ENCODE measurements at places on chromosomes 4 and X.
A peak's percentile ranks its signal among the peaks of the same experiment; 100 is the strongest.

GRCh38 chr4:94531991-94532789 lies 80.4 kb downstream of the PDLIM5 start:
- DNase-seq: no peak

- no peak for DNase-seq
These were observed 36.0 kb downstream of the INTU start for GRCh38 chr4:127668770-127669169.

GRCh38 chrX:150507251-150507856 lies 61.1 kb upstream of the MTM1 start:
- DNase-seq: no peak

DNA sequence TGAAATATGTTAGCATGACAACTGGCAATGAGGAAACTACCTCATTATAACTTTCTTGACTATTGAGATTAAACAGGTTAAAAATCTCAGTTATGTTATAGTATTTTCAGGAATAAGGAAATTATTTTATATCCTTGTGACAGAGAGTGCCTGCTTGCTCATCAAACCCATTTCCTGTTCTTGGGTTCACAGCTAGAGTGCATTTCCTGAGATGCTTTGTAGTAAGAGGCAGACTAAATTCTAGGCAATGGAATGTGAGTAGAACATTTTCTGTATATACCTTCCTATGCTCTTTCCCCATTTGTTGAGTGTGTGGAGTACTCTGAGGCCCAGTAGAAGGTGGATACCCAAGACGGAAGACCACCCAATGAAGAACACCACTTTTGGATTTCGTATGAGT lies 96.9 kb upstream of the CASK start:
- no peak for DNase-seq

DNA sequence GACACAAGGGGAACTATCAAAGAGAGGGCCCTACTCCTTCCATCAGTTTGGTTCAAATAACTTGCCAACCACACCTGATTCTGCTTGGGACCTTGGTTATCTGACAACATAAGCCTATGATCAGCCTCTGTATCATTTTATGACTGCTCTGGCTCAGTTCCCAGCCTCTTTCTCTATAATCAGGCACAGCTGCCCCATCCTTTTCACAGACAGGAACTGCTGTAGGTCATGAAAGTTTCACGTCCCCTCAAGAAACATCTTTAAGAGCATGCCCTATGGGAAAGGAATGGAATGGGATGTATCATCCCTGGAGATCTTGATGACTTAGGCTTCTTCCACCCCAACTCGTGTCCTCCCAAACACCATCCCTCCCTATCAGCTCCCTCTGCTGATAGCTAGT lies 243.4 kb downstream of the AR start:
- DNase-seq: no peak

DNA sequence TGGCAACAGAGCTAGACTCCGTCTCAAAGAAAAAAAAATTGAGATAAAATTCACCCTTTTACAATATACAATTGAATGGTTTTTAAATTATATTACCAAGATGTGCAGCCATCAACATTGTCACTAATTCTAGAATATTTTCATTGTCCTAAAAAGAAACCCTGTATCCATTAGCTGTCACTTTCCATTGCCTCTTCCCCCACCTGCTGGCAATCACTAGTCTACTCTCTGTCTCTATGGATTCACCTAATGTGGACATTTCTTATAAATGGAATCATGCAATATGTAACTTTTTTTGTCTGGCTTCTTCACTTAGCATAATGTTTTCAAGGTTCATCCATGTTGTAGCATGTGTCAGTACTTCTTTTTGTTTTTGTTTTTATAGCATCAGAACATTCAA lies 20.8 kb downstream of the ABHD18 start:
- DNase-seq: no peak

DNA sequence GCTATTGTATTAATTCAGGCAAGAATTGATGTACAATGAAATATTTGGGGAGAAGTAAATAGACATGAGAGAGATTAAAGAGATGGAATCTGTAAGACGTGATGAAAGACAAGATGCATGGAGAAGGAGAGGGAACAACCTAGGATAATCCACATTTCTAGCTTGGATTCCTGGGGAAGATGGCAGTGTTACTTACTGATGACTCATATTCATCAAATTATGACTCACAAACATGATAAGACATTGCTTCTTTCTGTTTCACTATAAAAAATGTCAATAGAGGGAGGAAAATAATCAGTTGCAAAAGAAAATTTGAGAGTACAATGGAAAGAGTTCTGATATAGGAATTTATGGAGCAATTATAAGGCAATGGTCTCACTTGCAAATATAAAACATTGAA lies 104.1 kb upstream of the BMP3 start:
- DNase-seq: no peak

DNA sequence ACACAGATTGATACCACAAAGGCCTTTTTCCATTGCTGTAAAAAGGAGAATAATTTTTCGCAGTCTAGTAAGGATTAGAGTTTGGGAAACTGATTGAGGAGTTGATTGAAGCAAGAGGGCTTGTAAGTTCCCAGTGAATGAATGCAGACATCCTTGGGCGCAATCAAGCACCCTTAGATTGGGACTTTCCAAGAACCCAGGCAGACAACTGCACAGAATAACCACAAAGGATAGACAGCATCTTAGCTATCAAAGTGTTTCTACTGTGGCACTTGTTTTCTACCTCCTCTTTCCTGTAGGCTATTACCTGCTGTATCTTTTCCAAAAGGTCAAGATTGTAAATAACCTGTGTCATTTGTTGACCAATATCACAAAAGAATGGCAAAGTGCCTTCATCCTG lies 2.6 kb downstream of the COX18 start:
- no peak for DNase-seq

DNA sequence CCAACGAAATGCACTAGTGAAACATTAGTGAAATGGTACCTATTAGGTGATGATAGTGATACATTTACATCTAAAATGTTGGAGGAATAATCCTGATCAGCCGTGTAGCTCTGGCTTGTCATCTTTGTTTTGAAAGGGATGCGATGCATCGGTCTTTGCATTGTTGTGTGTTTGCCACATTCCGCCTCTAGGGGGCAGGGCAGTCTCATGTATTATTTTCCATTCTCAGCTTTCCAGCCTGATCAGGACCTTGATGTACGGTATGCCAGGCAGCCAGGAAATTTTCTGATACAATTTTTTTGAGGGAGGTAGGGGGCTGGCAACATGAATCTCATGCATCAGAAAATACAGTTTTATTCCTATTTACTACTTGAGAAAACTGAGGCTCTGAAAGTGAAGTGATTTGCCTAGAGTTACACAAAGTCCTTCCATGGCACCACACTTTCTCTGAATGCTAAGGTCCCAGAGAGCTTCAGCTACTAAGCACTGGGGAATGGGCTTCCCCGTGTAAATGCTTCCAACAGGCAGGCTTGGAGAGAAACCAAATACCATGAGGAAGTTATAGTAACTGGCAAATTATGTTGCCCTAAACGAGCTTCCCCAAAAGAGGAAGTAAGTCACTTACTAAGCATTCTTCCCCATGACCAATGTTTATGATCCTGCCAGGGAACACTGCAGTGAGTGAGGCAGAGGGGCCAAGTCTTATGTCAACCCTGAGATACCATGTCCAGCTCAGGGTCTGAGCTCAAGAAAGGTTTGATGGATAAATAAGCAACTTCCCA lies 31.8 kb upstream of the IQSEC2 start:
- DNase-seq: peak; percentile 45

GRCh38 chr4:112585977-112586736 lies 50.6 kb downstream of the ZGRF1 start:
- DNase-seq: no peak

DNA sequence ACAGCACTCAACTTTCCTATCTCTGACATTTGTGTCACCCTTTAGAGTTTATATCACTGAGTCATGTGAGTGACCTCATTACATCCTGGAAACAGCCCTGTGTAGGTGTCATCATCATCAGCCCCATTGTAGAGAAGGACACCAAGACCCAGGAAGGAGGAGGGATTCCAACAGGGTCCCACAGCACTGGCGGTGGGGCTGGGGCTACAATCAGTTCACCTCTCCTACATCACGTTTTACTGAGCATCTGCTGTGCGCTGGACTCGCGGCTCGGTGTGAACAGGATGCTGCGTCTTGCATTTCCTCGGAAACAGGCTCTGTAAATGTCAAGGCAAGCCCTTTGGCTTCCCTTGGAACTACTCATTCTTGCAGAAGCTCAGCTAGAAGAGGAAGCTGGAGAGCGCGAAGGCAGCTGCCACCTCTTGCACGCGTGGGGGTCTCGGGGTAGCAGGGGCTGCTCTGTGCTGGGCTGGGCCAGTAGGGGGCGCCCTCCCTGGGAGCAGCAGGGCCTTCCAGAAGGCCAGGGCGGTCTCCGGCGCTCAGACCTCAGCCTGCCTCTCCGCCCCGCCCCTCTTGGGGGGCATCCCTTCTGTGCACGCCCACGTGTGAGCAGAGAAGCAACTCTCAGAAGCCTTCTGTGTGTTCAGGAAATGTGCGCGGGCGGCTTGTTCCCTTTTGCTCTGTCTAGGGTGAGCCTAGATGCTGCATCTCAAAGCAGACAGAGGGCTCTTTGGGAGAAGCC lies 29.0 kb downstream of the REELD1 start:
- DNase-seq: peak; percentile 18

- no peak for DNase-seq
These were observed 29.8 kb upstream of the CCNG2 start for GRCh38 chr4:77127215-77127614.

DNA sequence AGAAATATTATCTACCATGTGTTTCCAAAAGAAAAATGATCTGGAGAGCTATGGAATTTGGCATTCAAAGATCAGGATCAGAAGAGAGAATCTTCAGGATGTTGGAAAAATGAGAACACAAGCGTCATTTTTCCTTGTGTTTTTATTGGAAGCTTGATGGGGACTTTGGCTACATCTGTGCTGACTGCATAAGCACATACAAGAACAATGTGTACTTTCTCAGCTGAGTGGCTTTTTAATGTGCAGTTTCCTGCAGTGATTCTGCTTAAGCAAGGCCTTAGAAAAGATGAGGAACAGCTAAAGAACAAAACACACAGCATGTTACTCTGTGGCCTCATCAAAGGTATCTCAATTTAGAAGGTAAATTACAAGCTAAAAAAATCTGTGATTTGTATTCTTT lies 1039.9 kb downstream of the GLUD2 start:
- DNase-seq: no peak

- DNase-seq: no peak
These were observed 159.5 kb downstream of the KLHL13 start for GRCh38 chrX:117957128-117957527.

DNA sequence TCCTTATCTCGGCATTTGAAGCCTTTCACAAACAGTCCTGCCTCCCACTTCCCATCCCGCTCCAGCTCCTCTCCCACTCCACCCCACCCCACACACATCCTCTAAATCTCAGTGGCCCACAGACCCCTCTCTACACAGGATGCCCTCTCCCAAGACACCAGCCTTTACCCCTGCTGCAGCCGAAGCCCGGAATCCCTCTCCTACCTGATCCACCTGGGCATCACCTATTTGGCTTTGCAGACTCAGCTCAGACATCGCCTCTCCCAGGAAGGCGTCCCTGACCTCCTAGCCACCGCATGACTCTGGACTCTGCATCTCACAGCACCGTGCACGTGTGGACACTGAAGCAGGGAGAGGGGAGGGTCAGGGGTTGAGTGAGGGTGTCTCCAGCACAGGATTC lies 11.5 kb downstream of the PPP2R2C start:
- no peak for DNase-seq

DNA sequence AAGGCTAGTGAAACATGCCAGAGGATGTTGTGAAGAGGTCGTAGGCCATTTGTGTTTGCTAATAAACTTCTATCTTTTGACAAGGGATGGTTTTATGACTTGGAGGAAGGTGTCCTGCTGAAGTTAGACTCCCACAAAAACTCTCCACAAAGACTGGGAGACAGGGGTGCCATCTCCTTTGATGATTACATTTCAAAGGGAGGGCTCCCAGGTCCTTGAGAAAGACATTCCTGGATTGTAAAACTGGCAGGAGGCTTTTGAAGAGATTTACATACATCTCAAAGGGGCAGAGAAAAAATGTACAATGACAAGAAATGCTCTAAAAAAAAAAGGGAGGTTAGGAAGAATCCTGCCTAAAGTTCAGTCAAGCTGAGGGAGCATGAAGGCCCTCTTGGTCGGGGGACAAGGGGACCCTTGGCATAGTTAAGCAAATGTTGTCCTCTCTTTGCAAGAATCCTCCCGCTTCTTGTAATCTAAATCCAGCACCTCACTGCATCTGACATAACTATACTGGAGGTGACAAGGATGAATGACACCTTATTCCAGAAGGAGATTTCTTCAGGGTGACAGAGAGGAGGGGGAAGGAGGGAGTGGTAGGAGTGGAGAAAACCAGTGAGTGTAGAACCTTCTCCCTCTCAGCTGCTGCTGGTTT lies 41.1 kb upstream of the MGST2 start:
- no peak for DNase-seq

GRCh38 chr4:147768113-147768512 lies 36.2 kb downstream of the ARHGAP10 start:
- no peak for DNase-seq

GRCh38 chr4:121923306-121923705 lies 28.6 kb downstream of the TRPC3 start:
- no peak for DNase-seq

GRCh38 chr4:15774020-15774420 lies 4.1 kb upstream of the CD38 start:
- no peak for DNase-seq

DNA sequence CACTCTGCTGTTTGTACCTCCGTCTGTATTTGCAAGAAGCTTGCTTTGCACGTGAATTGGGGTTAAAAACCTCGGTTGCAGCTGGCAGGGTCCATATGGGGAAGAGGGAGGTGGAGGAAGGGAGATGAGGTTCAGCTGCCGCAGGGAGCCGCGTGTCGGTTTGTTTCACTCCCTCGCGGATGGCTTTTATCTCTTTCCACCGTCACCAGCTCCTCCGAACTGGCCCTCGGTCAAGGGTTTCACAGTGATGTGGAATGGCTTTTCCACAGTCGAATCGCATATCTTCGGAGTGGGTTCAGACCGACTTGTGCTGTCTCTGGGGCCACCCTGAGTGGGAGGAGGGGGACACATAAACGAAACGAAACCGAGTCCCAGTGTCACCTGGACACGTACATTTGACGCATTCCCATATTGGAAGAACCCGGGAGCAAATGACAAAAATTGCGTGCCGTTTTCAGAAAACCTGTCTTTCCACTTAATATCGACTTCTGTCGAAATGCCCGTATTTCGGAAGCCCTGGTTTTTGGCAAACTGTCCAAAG lies 929 bp downstream of the ZBTB33 start:
- no peak for DNase-seq

- DNase-seq: no peak
These were observed 512 bp downstream of the NOP14 start for GRCh38 chr4:2962614-2963174.

DNA sequence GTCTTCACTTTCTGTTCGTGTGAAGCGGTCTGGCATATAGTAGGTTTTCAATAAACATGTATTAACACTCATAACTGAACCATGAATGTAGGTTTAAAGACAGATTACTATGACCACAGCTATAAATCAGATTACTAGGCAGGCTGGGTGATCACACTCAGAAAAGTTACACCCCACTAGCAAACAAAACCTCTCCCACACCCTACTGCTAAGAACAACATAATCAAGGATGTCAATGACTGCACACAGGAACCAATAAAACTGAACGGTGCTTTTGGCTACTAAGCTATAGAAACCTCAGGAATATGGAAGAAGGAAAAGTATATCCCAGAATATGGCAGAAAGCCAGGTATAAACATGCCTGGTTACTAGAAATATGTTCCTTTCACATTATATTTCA lies 676.9 kb downstream of the SMARCA1 start:
- no peak for DNase-seq

All from activated T-cell treated with anti-CD3 and anti-CD28 coated beads for 1 hour (primary cell).